Cardiac muscle cell (in vitro differentiated cells and primary cell): ENCODE measurements at places on chromosomes 6 and 20.

- DNase-seq, result no peak
These were observed 918 bp upstream of the TRIM38 start for GRCh38 chr6:25961619-25962148.

- peak; percentile 34 for DNase-seq
These were observed 927 bp downstream of the IL20RA start for GRCh38 chr6:137043710-137044365.

GRCh38 chr20:17712708-17713107 lies 12.9 kb downstream of the BANF2 start:
- no peak for DNase-seq

DNA sequence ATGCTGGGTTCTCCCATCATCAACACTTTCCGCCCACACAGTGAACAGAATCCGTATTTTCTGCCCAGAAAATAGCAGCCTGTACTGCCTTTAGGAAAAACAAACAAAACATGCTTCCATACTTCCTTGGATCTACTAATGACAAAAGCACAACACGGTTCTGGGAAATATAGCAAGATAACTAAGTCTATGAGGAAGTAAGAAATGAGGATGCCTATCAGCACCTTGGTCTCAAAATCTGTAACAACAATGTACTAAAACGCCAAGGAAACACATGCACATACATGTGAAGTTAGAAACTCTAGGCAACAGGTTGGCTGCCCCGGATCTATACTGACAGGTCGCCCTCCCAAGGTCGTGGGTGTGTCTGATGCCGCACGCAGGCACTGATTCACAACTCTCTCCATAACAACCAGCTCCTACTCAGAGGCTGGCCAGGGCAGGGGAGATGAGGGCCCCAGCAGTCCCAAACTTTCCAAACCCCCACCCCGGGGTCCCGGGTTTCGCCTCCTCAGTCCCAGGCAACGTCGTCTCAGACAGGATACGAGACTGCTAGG lies 710 bp downstream of the BTBD9 start:
- peak; percentile 40 for DNase-seq

GRCh38 chr20:3744806-3745685 lies 12.6 kb downstream of the HSPA12B start:
- DNase-seq, result peak; percentile 84
